Right lobe of liver (tissue), 6 donors: ENCODE measurements at places on chromosomes 5 and 9. TPM values are rescaled to one million over a fixed set of nuclear protein-coding genes. Genes with fewer than 3 reads are reported as not detected.

The TSLP gene
- 2.4 TPM for total RNA-seq

DNA sequence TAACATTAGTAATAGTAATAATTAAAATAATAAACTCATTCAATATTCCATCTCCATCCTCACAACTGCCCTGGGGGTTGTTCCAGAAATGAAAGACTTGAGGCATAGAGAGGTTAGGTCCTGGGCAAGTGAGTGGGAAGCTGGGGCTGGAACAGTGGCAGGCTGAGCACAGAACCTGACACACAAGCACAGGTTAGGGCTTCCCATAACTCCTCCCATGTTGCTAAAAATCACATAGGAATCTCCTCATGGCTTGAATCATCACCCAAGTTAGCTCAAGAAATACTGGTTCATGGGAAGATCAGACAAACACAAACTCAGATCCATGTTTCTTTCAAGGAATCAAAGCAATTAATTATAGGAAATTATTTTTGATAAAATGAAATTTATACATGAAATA lies 487.7 kb downstream of the SEMA5A start:
- H3K36me3 ChIP-seq = no peaks in the 10 kb centered on the region
- DNase-seq = no peak
- H3K4me3 ChIP-seq = no peak overlapping the region
- H3K27me3 ChIP-seq = no peaks in the 10 kb centered on the region

GRCh38 chr5:6728011-6728794 lies 15.0 kb downstream of the TENT4A start:
- no peaks in the 10 kb centered on the region for H3K36me3 ChIP-seq
- H3K27ac ChIP-seq = no peak overlapping the region
- DNase-seq = no peak

DNA sequence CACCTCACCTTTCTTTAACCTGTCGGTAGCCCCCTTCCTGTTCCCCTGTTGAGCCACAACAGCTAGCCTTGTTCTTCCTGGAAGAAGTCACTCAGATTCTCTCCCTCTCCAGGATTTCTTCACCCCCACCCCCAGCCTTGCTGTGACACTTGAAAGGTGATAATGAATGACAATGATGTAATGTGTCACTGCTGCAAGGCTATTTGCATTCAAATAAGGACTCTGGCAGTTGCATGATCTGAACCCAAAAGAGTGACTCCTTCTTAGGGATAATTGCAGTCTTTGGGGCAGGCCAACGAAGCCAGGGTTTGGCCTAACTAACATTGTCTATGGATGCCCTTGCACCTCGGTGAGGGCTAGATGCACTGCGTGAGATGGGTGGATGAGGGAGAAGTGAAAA lies 154.4 kb upstream of the CLINT1 start:
- H3K27me3 ChIP-seq = no peaks in the 10 kb centered on the region
- DNase-seq = no peak
- peaks cover 23% of the 10 kb centered on the region for H3K4me1 ChIP-seq
- H3K4me3 ChIP-seq = no peak overlapping the region

GRCh38 chr5:6202149-6202967 lies 176.0 kb downstream of the MED10 start:
- H3K4me1 ChIP-seq = no peaks in the 10 kb centered on the region
- no peak for DNase-seq
- no peaks in the 10 kb centered on the region for H3K36me3 ChIP-seq
- H3K27me3 ChIP-seq = no peaks in the 10 kb centered on the region

GRCh38 chr9:130660683-130661450 lies 3.5 kb upstream of the PRDM12 start:
- H3K4me3 ChIP-seq = peak overlapping the region; percentile 18
- peaks cover 60% of the 10 kb centered on the region for H3K27me3 ChIP-seq
- no peak for DNase-seq
